ENCODE measurements at places on chromosomes 4 and X.

GRCh38 chr4:28443801-28444412, 1583.3 kb downstream of the STIM2 start:
- DNase-seq: no peak

GRCh38 chr4:113328514-113328913, 279.1 kb downstream of the ANK2 start:
- no peak for DNase-seq

- DNase-seq: no peak
These were observed 43.0 kb downstream of the CXCL1 start for GRCh38 chr4:73912191-73912590.

- no peak for DNase-seq
These were observed 37.6 kb downstream of the CASK start for GRCh38 chrX:41885724-41886123.

DNA sequence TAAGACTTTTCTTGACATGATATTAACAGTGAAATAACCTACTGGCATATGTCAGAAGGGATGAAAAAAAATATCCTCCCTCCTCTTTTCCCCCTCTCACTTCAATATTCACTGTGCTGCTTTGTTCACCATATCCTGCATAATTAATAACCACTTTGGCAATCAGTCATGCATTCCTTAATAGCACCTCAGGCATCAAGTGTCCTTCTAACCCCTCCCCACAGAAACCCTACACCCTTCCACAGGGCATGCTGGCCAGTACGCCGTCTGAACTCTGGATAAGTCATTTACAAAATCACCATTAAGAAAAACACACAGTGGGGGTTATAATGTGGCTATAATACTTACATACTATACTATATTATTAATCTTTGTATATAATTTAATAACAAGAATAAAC, 165.9 kb downstream of the PDGFC start:
- no peak for DNase-seq

DNA sequence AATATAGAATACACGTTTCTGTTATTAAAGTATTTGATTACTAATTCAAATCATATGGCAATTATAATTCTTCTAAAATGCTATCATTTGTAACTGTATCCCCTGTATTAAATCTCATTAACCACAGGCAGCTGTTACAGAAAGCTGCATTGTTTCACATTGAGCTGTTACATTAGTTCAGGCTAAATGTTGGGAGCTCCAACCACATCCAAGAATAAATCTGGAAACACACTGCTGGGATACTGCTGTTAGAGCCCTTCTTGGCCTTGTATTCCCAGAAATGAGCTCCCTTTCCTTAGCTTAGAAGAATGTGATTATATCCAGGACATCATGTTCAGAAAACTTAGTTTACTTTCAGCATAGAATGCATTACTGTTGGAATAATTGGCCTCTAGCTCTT, 48.2 kb downstream of the GUCY1B1 start:
- peak; percentile 85 for DNase-seq

All from astrocyte of the spinal cord (primary cell).